Stimulated activated CD4-positive, alpha-beta T cell treated with anti-CD3 and anti-CD28 coated beads, TNF-alpha, amount 100 ng/mL, for 4 hours (primary cell): ENCODE measurements at places on chromosomes 4 and X.

GRCh38 chrX:46561824-46562657, 11.5 kb upstream of the CHST7 start:
- DNase-seq = no peak

- no peak for DNase-seq
Measured at GRCh38 chrX:1610166-1610565, 4.7 kb upstream of the ASMT start.

DNA sequence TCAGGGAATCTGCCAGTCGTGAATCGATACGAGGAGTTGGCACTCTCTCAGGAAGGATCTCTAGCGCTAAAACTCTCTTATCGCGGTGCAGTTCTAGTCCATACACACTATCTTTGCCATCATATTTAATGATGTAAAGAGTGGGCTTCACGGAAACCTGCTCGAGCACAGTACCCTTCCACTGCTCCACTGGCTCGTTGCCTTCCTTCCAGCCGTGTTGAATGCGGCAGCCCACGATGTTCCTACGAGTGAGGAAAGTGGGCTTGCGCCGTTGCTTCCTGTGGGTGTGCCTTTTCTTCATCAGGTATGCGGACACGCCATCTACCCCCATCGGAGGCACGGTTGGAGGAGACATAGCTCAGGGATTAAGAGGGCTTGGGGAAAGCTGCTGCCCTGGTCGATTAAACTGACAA, 661 bp downstream of the SPIN4 start:
- DNase-seq = no peak

GRCh38 chrX:57573754-57574153, 18.1 kb upstream of the ZXDB start:
- no peak for DNase-seq

GRCh38 chr4:85591406-85592098, 116.6 kb downstream of the ARHGAP24 start:
- no peak for DNase-seq

DNA sequence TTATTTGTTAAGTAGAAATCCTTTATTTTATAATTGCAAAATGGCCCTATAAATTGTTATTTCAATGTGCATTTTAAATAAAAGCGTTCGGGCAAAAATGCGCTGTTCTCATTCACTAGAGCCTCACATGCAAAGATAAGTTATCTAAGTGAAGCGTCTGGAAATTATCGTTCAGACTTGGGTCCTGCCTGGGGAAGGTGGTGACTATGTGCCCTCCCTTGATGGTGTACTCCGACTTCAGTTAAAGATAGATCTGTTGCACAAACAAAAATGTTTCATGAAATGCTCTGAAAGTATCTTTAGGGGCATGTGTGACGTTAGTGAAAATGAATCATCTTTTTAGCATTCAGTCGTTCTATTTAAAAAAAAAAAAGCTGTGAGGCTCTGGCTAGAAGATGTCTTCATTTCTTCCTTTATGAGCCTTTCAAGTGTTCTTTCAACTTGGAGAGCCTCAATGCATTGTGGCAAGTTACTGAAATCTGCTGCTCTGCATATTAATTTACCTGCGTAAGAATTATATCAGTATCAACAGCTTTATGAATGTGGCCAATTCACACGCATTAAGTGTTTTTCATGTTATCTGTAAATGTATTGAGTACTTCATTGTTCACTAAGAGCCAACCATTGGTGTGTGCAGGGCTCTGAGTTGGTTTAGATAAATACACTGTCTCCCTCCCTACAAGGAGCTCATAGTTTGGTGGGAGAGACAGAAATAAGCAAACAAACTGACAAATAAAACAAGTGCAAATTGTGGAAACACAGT, 83.0 kb downstream of the AFF1 start:
- no peak for DNase-seq

- no peak for DNase-seq
Measured at GRCh38 chrX:67780694-67781109, 236.9 kb downstream of the AR start.
